ENCODE measurements at places on chromosomes 12 and 14.

GRCh38 chr14:95359994-95360826 is 40.5 kb upstream of the CLMN start:
- DNase-seq = no peak

DNA sequence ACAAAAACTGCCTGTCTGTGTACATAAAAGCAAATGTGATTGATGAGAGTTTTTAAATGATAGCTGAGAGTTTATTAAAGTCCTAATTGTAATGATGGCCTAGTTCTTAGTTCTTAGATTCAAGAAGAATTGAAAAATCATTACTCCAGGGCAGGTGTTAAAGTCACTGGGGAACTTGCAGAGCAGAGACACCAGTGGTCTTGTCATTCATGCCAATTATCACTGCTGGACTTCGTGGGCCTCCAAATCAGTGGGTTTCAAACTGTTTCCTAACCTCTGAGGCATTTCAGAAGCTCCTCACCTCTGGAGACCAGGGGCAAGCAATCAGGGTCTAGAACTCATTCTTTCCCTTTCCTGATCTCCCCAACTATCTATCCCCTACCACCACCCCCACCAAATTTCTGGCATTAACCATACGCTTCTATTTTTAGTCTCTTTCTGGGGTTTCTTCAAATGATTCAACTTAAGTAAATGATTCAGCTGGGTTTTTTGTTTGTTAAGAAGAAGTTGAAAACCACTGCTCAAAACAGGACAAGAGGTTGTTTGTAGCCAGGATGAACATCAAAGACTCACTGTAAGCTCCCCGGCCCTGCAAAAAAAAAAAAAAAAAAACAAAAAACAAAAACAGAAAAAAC is 80.1 kb downstream of the CEP83 start:
- no peak for DNase-seq

- no peak for DNase-seq
These were observed 58.6 kb downstream of the ACSS3 start for GRCh38 chr12:81136519-81136918.

- DNase-seq = peak; percentile 3
These were observed 58.8 kb downstream of the TTC7B start for GRCh38 chr14:90757452-90757851.

GRCh38 chr12:112350593-112351592 is 31.3 kb downstream of the HECTD4 start:
- DNase-seq = no peak

- no peak for DNase-seq
These were observed 57.2 kb upstream of the MAX start for GRCh38 chr14:65159281-65160062.

DNA sequence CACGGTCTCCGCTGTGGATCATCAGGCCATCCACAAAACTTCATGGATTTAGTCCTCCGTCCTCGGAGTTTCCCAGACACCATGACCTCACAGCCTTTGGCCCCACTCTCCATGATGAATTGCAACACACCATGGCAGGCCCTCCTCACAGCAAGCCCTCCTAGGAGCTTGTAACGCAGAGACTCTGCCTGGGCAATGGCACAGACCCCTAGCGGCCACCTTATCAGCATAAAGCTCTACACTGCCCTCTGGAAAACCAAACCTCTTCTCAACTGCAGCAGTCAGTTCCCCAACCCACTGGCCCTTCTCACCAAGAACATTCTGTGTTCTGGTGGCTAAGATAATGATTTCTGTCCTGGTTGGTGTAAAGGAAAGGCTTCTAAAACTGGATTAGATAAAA is 238.4 kb upstream of the USP15 start:
- no peak for DNase-seq

DNA sequence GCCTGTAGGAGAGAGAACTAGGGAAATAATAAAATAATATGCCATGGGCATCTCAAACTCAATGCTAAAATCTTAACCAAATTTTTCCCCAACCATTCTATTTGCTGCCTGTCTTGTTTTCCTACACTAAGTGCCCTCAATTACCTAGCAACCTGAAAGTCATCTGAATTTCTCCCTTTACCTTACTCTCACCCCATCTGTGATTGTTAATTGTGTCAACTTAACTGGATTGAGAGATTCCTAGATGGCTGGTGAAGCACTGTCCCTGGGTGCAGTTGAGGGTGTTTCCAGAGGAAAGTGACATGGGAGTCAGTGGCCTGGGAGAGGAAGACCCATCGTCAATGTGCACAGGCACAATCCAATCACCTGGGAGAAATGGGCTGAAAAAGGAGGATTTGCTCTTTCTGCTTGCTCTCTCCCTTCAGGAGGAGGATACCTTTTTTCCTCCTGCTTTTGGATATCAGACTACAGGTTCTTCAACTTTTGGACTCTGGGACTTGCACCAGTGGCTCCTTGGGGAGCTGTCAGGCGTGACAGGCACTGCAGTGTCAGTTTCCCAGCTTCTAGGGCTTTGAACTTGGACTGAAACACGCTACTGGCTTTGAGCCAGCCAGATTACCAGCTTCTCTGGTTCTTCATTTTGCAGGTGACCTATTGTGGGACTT is 100.1 kb downstream of the PPP1R12A start:
- DNase-seq = no peak

GRCh38 chr14:36449903-36450302 is 70.1 kb downstream of the NKX2-1 start:
- no peak for DNase-seq

DNA sequence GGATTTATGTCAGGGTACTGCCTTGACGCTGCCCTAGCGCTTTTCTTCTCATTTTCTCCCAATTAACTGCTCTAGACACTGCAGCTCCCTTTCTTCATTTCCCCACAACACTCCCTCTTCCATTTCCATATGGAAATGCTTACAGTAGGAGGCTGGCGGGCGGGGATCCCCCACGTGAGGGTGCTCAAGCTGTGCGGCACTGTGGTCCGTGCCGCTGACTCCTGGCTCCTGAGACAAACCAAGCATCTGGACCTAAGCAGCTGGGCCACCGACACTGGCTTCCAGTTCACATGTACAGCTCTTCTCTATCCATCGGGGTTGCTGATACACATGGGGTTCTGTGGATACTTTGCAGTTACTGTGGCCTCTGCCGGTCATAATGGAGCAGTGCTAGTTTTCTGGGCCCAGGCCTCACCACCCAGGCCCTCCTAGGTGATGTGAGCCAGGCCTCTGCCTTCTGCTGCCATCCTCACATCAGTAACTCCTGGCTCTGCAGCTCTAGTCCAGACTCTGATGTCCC is 20.2 kb downstream of the TCHP start:
- DNase-seq = peak; percentile 16

- DNase-seq = no peak
These were observed 108.4 kb downstream of the SINHCAF start for GRCh38 chr12:31217356-31218130.

DNA sequence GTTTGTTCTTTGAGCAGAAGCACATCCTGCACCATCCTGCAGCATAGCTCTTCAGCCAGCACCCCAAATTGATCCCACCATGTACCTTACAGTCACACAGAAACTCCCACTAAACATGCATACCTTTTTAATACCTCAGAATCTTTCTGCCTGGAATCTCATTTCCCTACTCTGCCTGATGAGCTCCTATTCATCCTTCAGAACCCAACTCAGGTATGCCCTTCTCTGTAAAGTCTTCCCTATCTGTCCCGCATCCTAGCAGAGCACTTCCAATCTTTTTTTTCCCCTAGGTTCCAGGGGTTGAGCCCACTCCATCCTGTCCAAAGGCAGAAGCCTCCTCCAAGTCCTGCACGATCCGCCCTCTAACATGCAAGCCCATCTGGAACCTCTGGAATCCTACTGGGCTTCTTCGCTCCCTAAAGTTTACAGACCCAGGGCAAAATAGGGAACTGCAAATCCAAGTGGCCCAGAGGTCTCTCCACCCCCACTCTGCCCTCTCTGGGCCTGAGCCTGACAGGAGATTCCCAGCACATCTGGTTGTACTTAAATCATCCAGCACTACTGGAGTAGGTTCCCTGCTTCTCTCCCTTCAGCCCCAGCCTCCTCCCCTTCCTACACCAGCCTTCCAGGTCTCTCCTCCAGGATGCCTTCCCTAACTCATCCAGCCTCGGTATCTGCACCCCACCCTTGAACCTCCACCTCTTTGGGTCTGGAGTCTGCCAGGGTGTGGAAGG is 4.1 kb upstream of the FIGNL2 start:
- peak; percentile 26 for DNase-seq

DNA sequence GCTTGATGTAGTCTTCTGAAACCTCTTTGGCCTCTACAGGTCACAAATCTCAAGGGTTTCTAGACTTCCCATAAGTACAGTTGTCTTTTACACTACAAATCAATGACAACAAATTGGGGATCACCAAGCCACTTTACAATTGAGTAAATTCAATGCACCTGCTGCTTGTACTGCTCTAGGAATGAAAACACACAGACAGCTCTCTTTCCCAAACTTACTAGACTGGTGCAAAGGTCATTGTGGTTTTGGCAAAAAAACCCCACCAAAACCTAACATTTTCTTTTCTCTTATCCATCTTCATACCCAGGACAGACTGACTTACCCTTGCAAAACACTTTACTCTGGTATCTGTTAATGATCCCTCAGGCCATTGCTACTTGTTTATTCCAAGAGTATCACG is 2.7 kb downstream of the M6PR start:
- DNase-seq = no peak

DNA sequence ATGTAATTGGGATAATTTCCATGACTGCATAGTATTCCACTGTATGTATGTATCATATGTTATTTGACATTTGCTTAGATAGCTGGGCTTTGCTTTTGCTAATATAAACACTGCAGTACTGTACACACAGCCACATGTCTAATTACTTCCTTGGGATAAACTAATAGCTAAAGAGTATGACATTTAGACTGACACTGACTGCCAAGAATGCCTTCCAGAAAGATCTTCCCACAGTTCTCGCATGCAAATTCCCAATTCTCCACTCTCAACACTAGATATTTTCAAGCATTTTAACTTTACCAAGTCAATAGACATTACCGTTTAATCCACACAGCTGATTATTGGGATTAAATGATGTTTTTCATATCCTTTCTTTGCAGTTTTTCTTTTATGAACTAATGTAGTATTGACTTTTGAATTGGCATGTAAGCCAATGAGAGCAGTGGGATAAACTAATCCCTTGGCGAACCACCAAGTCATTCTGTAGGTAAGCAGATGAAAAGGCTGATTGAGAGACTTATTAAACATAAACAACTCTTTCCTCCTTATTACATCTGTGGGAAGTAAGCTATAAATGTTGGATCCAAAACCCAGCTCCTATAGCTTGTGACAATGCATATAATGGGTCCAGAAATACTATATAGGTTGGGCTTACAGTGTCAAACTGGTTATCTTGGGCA is 55.5 kb downstream of the STON2 start:
- no peak for DNase-seq

DNA sequence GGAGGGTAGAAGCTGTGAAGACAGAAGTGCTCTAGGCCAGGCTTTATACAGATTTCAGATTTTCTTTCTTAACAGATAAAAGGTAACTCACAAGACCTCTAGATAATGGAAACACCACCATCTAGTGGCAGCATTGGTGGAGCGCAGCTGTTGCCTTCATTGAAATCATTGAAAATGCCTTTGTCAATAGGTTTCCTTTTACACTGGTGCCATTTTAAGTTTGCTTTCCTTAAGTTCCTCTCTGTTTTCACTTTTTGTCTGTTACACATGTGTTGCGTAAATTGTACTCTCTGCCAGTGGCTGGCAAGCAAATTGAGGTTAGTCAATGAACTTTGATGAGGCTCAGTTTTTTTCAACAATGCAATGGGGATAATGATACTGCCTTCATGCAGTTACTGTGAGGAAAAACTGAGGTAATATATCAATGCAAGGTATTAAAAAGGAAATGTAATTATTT is 31.1 kb downstream of the ALDH1L2 start:
- DNase-seq = peak; percentile 70

GRCh38 chr12:47602325-47602724 is 103.5 kb downstream of the RPAP3 start:
- peak; percentile 40 for DNase-seq

GRCh38 chr14:53951627-53952303 is 4.9 kb downstream of the BMP4 start:
- DNase-seq = peak; percentile 11
